MV-4-11 (cell line): ENCODE measurements at places on chromosomes 3 and 15.

DNA sequence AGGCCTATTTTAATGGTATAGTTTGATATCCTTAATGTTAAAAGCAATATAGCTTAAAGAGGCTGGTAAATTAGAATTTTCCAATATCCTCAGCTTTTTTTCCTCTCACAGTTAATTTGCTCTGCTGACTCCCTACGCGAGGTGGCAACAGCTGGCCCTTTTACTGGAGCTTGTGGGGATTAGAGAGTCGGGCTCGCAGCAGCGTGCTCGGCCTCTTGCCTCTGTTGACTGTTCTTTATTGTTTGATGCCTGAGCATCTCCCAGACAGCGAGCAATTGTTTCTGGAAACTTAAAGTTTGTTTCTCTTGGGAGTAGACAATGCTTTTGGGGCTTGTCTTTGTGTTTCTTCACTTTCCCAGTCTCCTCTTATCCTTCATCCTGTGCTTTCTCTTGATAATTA is 80.8 kb downstream of the OPA1 start:
- DNase-seq = no peak

DNA sequence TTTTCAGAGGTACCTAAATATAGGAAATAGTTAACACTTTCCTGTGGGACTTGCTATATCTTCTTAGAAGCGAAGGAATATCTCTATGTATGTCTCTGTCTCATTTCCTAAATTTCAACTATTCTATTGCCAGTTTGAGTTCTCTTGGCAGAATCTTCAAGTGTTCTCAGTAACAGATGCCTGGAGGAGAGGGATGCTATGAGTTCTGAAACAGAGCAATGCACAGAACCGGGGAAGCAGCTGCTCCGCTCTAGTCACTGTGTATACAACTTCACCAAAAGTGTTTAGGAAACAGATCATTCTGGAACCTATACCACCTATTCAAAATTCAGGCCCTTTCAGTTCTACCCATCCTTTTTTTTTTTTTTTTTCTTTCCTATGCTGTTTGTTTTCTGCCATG is 144.6 kb downstream of the RORA start:
- no peak for DNase-seq

GRCh38 chr15:93246266-93247242 is 157.5 kb upstream of the RGMA start:
- no peak for DNase-seq

- DNase-seq = no peak
Observed at GRCh38 chr3:52051444-52051843, 4.9 kb downstream of the DUSP7 start.

DNA sequence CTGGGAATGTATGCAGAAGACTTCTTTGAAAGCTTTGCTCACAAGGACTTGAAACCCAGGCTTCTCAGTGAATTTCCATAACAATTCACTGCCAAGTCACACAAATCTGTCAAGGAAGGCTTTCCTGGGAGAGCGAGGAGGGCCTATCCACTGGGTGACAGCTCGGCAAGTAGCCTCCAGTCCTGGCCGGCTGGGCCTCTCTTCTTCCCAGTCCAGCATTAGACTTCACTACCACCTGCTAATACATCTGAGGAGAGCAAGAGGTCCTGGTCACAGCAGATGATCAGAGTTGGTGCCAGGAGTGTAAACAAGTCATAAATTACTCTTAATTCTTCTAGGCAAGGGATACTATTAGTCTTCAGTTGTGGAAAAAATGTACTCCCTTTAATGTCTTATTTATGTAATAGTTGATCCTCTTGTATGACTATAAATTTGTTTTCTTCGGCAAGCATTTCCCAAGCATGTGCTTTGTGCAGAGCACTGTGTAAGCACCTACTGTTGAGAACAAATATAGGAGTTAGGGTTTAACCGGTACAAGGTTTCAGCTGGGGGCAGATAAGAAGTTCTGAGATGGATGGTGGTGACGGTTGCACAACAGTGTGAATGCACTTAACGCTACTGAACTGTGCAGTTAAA is 162.9 kb downstream of the VGLL4 start:
- no peak for DNase-seq

- peak; percentile 91 for DNase-seq
Observed at GRCh38 chr3:197746801-197747237, 2.9 kb upstream of the FYTTD1 start.

- peak; percentile 68 for DNase-seq
Observed at GRCh38 chr15:51621936-51622603, 501 bp downstream of the DMXL2 start.

GRCh38 chr3:39935261-39935660 is 125.9 kb downstream of the MYRIP start:
- no peak for DNase-seq

DNA sequence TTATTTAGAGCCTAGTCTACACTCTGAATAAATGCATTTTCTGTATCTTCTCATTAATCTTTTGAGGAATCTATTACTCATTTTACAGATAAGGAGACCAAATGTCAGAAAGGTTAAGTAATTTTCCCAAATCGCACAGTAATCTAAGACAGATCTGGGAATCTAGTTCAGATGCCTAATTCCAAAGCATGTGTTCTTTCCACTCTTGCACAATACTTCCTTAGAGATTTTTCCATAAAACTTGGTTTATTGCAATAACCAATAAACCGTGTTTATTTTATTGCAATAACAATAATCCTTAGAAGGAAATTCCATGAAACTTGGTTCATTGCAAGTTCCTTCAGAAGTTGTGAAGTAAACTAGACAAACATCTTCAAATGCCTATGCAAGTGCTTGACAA is 17.4 kb upstream of the COL8A1 start:
- DNase-seq = no peak

GRCh38 chr15:71374607-71375352 is 259.5 kb downstream of the THSD4 start:
- no peak for DNase-seq

GRCh38 chr3:187967993-187968392 is 186.0 kb upstream of the LPP start:
- DNase-seq = peak; percentile 13

DNA sequence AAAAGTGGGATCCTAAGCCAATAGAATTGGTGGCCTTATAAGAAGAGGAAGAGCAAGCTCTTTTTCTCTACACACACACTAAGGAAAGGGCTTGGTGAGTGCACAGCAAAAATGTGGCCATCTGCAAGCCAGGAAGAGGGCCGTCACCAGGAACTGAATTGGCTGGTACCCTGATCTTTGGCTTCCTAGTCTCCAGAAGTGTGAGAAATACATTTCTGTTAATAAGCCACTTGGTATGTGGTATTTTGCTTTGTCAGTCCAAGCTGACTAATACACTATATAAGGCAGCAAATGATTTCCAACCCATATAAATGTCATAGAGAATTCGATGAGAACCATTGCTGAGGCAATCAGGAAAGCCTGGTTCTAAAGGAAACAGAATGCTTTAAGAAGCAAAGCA is 816.3 kb upstream of the SEMA6D start:
- DNase-seq = no peak

GRCh38 chr15:59237119-59237855 is 30.6 kb downstream of the LDHAL6B start:
- peak; percentile 88 for DNase-seq

- DNase-seq = no peak
Observed at GRCh38 chr3:51970606-51971300, 3.1 kb downstream of the ABHD14B start.

DNA sequence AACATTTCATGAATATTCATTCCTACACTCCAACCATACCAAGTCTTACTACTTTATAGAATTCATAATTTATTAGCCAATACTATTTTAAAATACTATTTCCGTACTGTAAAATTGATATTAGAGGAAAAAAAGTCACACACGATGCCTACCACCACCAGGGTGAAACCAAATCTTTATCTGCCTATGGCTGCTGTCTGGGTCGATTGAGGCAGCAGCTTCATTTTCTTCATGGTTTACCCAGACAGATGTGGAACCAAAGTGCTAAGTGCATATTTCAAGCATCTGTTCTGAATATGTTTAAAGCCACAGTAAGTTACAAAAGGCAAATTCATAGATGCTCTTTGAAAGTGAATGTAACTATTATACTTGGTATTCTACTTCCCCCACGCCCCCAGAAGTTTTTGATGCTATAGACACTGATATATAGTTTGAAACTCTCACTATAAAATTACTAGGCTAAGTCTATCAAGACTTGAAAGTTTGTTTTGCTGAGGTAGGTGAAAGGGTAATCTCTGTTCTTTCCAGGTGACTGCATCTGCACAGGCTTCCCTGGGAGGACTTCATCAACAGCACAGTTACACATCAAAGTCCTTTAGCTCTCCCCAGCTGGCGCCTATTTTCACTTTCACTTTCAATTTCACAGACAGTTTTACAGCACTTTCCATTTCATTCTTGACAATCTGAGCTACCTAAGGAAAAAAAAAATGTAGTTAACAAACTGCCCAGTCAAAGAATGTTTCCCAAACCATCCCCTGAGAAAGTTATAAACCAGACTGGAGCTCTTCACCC is 113.9 kb downstream of the POLQ start:
- peak; percentile 22 for DNase-seq

DNA sequence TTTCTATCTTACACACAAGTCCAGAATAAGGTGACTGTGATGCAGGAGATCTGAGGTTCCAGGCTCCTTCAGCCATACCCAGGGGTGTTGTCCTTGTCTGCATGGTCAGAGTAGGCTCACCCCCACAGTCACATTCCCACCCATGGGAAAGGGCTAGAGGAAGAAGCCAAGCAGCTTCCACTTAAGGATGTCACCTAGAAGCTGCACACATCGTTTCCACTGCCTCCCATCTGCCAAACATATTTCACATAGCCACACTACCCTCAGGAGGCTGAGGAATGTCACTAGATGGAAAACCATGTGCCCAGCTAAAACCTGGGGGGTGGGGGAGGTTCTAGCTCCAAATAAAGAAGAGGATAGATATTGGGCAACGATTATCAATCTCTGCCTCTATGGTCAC is 58.1 kb downstream of the TMEM39A start:
- no peak for DNase-seq

DNA sequence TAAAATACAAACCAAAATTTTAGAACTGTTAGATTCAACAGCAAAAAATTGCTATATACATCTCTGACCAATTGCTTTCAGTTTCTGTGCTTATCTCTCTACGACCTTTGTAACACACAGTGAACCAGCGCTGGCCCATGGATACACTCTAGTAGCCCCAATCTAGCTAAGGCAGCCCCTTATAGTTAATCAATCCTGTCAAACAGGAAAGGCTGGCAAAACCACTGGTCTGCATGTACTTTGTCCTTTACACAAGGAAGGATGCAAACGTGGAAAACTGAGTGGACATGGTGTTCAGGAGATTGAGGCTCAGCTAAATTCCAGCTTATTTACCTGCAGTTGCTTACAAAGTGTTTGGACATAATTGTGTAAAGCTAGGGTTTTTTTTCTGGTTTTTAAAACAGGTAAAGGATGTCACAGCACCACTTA is 25.9 kb downstream of the ADGRG7 start:
- DNase-seq = no peak

DNA sequence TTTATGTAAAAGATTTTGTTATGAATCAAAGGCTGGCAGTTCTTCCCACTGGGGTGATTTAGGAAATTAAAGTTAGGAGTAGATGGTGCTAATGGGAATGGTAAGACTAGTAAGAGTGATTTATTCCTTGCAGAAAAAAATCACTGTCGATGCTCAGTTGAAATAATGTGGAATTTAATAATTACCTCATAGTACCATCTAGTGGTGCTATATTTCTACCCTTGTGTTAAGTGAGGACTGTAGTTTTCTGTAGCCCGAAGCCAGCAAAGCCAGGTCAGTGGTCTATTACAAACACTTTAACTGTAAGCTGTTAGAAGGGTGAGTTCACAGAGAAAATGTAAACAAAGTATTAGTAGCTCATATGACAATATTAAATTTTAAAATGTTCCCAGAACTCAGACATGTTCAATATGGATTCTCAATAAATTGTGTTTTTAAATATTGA is 39.5 kb upstream of the GOLGA8J start:
- no peak for DNase-seq

- no peak for DNase-seq
Observed at GRCh38 chr3:50290161-50290641, 2.0 kb downstream of the IFRD2 start.

- DNase-seq = no peak
Observed at GRCh38 chr15:71390096-71390495, 274.8 kb downstream of the THSD4 start.

GRCh38 chr3:24375947-24376384 is 118.7 kb downstream of the THRB start:
- DNase-seq = no peak

GRCh38 chr3:160929595-160929994 is 173.6 kb downstream of the PPM1L start:
- no peak for DNase-seq

DNA sequence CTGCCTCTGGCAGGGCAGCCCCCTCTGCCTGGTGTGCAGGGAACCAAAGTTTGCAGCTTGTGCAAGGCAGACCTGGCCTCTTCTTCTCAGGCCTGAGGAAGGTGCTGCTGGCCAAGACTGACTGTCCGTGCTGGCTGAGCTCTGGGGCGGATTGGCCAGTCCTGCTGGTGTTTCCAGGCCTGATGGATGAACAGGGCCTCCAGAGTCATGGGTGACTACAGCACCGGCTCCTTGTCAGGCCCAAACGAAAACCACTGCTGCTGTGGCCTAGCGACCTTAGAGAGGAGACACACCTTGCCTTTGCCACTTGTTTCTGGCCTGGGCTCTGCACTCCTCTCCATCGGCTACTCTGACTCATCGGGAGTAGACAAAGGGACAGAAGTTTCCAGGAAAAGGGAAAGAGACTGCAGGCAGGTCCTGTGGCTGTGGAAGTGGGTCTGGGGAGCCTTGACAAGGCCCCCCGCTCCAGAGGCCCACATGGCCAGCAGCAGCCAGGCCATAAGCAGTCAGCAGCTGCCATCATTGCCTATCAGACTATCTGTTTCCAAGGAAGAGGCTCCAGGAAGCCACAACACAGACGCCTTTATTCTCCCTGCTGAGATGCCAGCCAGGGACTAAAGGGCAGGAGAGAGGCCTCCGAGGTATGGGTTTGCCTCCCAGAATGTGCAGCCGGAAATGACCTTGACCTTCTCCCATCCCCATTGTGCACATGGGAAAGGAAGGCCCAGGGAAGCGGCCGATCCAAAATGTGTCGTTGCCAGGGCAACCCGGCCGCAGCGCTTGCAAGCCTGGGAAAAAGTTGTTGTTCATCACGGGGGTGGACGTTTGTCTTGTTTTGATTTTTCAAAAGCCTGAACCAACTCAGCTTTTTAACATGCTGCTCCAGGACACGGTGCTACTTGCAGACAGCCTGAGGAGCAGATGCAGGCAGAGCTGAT is 160.5 kb downstream of the CHSY1 start:
- DNase-seq = no peak

GRCh38 chr3:13109516-13109915 is 36.3 kb upstream of the IQSEC1 start:
- no peak for DNase-seq

GRCh38 chr3:58041182-58041825 is 33.1 kb downstream of the FLNB start:
- DNase-seq = peak; percentile 39
